ENCODE measurements at places on chromosomes 5 and 9.

DNA sequence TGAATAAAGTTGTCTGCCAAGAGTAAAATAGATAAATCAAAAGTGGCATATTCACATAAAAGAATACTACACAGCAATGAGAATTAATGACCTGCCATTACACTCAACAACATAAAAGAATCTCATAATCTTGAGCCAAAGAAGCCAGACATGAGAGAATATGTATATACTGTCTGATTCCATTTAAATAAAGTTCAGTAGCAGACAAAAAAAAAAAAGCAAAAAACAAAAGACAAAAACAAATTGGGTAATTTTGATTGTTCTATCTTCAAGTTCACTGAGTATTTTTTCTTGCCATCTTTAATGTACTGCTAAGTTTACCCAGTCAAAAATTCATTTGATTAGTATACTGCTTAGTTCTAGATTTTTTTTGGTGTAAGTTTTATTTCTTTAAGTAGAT lies 87.9 kb upstream of the TRPC7 start:
- no peak for DNase-seq

GRCh38 chr5:115666023-115666422 lies 40.2 kb upstream of the TMED7 start:
- no peak for DNase-seq

- no peak for DNase-seq
Observed at GRCh38 chr9:129773262-129774048, 20.6 kb upstream of the PTGES start.

DNA sequence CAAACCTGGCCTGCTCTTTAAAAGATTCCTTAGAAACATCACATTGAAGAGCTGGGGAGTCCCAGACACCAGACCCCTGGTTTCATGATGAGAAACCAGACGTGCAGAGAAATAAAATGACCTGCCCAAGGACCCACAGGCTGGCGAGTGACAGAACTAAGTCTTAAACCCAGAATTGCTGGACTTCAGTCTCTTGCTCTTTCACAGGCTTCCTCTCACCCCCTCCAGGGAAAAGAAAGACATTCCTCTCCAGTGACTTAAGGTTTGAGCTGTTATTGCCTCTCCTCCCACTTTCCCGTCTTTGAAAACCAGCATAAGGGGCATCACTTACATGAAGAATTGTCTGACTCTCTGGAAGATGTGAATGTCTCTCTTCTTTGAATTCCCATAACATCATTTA lies 535.2 kb downstream of the IRX1 start:
- no peak for DNase-seq
